ENCODE measurements at places on chromosomes 7 and 10. TPM values are rescaled to one million over a fixed set of nuclear protein-coding genes. Genes with fewer than 3 reads are reported as not detected.

The FZD1 gene
- total RNA-seq = 0.26 TPM

The RPEL1 gene
- total RNA-seq = 0.18 TPM

The PLCE1 gene
- not detected for total RNA-seq

The EPO gene
- total RNA-seq = not detected

The NPY4R gene
- not detected for total RNA-seq

The ITPRID1 gene
- total RNA-seq = not detected

The CACUL1 gene
- 33.5 TPM for total RNA-seq

The GSTO2 gene
- 0.33 TPM for total RNA-seq
